Astrocyte (in vitro differentiated cells and primary cell): ENCODE measurements at places on chromosomes 7 and 10. TPM values are rescaled to one million over a fixed set of nuclear protein-coding genes. Genes with fewer than 3 reads are reported as not detected.
A peak's percentile ranks its signal among the peaks of the same experiment; 100 is the strongest.

- DNase-seq, result no peak
These were observed 42.2 kb downstream of the POLL start for GRCh38 chr10:101545898-101546297.

CALML5 gene
- total RNA-seq, result not detected in 2 replicates

MMD2 gene
- total RNA-seq, result not detected in 2 replicates

DNA sequence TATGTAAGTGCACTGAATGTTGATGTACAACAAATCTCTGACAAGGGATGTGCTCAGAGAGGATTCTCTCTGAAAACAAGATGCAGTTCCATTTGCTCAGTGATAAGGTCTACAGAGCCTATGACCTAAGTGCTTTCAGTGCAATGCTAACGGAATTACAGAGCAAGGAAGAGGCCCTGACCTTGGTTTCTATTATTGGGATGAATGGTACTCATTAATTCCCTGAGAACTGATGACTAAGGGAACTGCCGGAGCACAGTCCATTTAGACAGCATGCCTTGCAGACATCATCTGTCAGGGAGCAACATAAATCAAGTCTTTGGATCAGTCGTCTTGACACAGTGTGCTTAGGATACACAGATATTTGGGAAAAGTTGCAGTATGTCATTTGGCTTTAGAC is 340.8 kb downstream of the PHTF2 start:
- peak; percentile 59 for DNase-seq

TCTN3 gene
- total RNA-seq, result 43.3 and 44.3 TPM in 2 replicates

GRCh38 chr7:41098846-41099245 is 604.0 kb downstream of the INHBA start:
- peak; percentile 61 for DNase-seq

SLC29A3 gene
- total RNA-seq, result 3.2 and 3.4 TPM in 2 replicates

GRCh38 chr7:47751043-47751442 is 169.1 kb upstream of the TNS3 start:
- no peak for DNase-seq

GRCh38 chr10:27529010-27529783 is 25.1 kb downstream of the RAB18 start:
- no peak for DNase-seq

HYAL4 gene
- not detected in 2 replicates for total RNA-seq

DNA sequence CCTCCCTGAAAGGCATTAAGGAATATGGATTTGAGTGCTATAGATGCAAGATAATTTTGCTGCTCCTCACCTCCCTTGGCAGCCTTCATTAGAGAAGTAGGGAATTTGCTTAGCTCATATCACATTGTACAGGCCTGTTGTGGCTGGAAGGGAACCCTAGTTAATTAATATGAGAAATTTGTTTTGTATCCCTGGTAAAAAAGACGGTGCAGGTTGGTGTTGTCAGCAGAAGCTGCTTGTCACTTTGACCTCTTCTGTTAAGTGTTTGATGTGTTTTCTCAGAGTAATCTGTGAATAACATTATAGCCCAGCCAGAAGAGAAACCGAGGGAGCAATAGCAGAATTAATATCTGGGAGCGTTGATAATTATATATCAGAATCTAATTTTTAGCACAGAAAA is 278.4 kb downstream of the LRMDA start:
- DNase-seq, result no peak

- no peak for DNase-seq
These were observed 6.7 kb upstream of the ZNF33B start for GRCh38 chr10:42645103-42645502.

EVX1 gene
- not detected in 2 replicates for total RNA-seq

GRCh38 chr7:77321300-77321699 is 94.8 kb downstream of the GSAP start:
- no peak for DNase-seq

DNA sequence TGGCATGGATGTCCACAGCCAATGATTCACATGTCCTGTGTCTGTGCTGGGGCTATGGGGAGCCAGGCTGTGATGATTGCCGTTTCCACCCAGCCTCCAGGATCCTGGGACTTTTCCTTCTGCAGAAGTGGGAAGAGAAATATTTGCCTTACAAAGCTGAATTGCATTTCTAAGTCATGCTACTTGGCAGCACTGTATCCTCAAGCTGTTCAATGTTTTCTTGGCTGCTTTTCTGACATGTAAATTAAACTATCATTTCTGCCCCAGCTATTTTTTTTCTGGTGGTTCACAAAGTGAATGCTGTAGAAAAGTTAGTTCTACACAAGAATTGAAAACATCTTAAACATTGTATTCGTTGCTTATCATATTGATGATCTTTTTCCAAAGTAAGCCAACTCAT is 51.9 kb upstream of the TCERG1L start:
- DNase-seq, result no peak

HOXA5 gene
- total RNA-seq, result not detected in 2 replicates

DNA sequence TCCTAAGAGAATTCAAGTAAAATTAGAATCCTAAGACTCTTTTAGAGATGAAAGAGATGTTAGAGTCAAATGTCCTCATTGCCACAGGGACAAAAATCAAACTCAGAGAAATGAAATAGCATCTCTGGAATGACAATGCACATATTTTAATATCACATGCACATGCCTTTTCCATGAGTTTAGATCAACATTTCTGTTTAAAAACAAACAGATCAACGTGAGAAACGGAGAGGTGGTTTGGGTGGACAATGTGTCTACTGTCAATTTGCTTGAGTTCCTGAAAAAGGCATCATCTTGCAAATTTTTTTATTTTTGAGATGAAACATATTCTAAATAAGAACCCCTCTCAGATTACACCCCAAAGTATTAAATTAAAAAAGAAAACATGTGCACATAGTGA is 130.0 kb downstream of the CHRM2 start:
- peak; percentile 27 for DNase-seq

DGKI gene
- total RNA-seq, result 6.3 and 7.5 TPM in 2 replicates

- no peak for DNase-seq
These were observed 161.9 kb downstream of the CELF2 start for GRCh38 chr10:11179516-11180105.

DNA sequence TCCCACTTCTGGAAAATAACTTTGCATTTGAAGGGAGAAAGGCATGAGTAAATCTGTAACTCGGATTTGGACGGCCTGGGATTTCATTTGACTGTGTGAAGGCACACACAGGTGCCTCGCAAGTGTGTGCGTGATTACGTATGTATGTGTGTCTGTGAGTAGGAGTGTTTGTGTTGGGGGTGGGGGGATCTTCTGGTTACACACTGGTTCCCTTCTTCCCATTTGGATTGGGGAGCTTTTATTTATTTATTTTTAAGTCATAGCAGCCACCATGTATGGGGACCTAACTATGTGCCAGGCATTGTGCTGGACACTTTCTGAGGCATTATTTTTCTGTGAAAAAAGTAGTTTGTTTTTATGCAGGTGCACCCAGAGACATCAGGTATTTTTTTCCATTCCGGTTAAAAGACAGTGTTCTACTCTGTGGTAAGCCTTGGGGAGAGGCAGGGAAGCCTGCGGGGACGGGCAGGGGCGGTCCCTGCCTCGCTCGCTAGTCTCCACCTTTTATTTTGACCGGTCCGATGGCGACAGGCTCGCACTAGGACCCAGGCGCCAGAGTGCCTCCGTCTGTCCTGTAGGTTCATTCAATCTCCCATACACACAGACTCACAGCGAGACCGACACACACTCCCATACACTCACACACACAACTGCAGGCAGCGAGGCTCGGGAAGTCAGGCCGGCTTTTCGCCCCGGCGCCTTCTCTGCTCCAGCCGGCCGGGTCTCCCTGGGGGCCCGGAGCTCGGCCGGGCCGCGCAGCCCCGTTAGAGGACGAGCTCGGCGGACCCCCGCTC is at the start of gene MXI1:
MXI1 (plus strand) TSS at position 595 of the 794 bp plus-strand sequence. CDS start 204 bp downstream, outside the sequence.
- DNase-seq, result peak; percentile 80

DNA sequence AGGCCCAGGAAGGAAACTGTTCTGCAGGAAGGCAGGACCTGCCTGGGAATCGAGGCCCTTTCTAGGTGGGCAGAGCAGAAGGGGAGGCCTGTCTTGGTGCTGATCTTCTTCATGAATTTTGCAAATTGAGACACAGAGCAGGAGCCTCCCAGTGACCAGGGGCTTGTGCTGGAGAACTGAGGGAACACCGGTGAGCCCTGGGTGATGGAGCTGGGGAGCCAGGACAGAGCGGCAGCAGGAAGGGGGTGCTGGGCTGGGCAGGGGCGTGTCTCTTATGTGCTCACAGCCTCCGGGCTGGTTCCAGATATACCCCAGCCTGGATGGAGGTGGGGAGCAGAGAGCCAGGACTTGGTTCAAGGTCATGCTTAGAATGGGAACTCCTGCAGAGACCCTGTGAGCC is 139.9 kb downstream of the C10orf105 start:
- no peak for DNase-seq

DNA sequence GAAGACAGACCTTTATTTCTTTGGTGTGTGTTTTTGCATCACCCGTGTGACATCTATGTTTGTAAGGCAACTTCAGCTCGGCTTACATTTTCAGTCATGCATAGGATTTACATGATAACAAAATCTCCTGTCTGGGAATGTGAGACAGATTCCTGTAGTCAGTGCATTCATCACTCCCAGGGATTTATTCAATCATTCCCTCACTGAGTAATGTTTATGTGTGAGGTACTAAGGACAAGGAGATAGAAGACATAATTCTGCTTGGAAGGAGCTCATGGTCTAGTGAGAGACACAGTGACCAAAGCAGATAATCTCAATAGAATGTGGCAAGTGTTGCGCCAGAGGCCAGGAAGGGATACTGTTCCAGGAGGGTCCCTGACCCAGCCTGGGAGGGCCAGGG is 35.2 kb upstream of the BMPER start:
- DNase-seq, result peak; percentile 45

NUDT1 gene
- total RNA-seq, result 10.2 and 12.0 TPM in 2 replicates

GRCh38 chr7:155206318-155207020 is 91.2 kb upstream of the INSIG1 start:
- peak; percentile 90 for DNase-seq

ATRNL1 gene
- 15.8 and 17.5 TPM in 2 replicates for total RNA-seq

DNA sequence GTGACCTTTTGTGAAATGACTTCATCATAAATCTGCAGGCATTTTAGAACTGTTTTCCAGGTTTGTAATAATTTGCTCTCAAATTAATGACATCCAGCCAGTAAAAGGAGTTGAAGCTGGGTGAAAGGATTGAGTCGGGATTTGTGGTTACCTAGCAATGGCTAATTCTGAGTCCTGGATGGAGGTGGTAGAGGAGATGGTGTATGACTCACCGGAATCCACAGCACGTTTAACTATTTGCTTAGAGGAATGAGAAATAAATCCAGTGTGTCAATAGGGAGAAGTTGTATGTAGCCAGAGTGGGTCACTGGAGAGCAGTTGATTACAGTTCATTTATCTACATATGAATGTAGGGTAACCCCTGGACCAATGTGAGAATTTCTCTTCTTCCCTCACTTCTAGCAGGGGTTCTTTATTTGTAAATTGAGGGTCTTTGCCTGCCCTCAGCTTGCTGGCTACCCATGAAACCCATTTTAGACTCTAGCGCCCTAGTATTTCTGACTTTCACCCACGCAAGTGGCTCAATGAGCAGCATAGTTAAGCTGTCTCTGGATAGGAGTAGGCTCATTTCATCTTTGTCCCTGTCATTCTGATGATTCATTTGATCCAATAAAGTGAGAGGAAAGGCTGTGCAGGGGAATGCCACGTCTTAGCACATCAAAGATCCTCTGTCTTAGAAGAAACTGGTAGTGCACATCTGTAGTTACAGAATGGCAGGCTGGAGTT is 547.8 kb downstream of the SORCS3 start:
- DNase-seq, result peak; percentile 89

PLXDC2 gene
- 36.1 and 44.5 TPM in 2 replicates for total RNA-seq

TLL2 gene
- total RNA-seq, result 7.6 and 9.6 TPM in 2 replicates

- no peak for DNase-seq
These were observed 222.2 kb downstream of the KCNMA1 start for GRCh38 chr10:77415313-77415960.

DNAAF5 gene
- total RNA-seq, result 24.5 and 25.9 TPM in 2 replicates

FXYD4 gene
- not detected in 2 replicates for total RNA-seq

DNA sequence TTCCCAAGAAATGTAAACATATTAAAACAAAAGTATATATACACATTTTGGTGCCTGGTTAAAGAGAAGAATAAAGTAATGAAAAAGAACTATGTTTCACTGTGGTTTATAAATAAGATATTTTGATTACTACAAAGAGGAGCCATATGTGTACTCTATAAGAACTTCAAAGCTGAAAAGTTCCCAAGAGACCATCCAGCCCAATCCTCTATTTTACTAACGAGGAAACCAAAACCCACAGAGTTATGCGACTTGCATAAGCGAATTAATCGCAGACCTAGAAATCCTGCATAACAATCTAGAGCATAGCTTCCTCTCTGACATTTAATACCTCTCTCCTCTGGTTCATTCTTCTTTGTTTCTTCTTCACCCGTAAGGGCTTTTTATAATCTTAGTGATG is 937.1 kb downstream of the CNTNAP2 start:
- no peak for DNase-seq

DNA sequence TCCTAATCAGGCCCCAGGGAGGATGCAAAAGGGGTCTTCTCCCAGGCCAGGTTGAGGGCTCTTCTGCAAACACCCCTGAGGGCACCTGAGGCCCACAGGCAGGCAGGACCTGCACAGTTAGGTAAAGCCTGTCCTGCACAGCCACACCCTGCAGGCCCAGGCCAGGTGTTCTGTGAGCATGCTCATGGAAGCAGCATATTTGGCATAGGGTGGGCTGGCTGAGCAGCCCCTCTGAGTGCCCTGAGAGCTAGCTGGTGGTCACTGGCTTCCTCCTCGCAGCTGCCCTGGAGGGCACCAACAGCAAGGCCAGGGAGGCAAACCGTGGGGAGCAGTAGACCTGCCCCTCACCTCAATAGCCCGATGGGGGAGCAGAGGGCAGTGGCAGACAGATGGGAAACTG is 3.7 kb upstream of the RET start:
- DNase-seq, result no peak

PHKG1 gene
- total RNA-seq, result not detected in 2 replicates
